ENCODE measurements at places on chromosomes 7 and 10. TPM values are rescaled to one million over a fixed set of nuclear protein-coding genes. Genes with fewer than 3 reads are reported as not detected.

The CCDC126 gene
- polyA plus RNA-seq = 15.3 TPM

The ENTPD1 gene
- 20.8 TPM for polyA plus RNA-seq

The HMX2 gene
- polyA plus RNA-seq = 1.5 TPM

The MACROH2A2 gene
- polyA plus RNA-seq = 95.0 TPM

- DNase-seq = no peak
Measured at GRCh38 chr10:16987206-16987621, 142.4 kb downstream of the CUBN start.

DNA sequence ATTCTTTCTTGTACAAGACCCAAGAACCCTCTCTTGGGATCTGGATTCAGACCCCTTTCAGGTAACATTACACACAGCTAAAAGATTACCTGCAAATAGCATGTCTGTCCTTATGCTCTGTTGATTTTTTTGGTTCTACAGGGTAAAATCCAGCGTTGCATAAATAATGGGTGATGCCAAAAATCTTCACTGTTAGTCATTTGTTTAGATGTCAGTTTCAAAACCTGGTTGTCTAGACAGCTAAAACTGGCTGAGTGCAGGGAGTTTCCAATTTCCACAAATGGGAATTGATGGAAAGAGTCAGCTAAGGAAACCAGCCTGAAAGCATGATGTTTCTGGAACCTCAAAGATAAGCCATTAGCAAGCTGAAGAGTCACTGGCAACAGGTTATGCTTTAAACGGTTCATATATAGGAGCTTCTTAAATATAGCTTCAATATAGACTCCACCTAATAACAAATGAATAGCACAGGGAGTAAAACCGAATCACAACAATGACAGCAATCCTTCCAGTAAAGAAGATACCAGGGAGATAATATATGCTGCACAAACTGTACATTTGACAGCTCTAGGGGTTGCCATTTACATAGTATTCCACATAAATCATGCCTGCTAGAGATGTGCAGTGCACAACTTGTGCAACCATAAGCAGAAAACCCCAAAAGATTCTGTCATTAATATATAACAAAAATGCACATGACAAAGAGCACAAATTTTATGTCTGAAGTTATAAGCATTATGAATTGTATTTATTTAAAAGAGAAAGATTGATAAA, 20.4 kb downstream of the CCDC71L start:
- DNase-seq = no peak

GRCh38 chr7:4733936-4734528, 41.4 kb upstream of the AP5Z1 start:
- DNase-seq = no peak

GRCh38 chr10:19014498-19014897, 34.1 kb upstream of the MALRD1 start:
- DNase-seq = no peak

DNA sequence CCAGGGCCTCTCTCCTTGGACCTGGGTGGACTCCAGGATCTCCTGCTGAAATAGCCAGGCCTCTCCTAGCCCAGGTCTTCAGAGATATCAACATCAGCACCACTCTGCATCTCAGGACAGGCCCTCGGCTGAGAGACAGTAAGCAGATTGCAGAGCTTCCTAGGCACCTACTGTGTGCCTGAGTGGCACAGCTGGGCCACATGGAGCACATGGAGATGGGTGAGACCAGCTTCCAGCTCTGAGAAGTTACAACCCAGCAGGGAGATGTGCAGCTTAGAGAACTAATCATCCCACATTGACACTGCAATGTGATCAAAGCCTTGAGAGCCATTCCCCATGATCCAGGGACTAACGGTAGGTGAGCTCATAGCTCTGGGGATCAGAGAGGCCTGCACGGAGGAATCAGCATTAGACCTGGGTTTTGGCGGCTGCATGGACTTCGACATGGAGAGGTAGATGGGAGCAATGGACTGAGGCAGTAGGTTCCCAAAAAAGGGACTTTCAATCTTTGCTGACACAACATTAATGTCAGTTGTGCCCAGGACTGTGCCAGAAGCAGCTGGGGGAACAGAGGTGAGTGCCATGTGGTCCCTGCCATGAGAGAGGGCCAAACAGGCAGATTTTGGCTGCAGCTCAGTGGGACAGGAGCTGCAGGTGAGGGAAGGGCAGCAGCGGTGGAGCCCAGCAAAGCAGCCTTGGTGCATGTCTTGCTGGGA, 76.0 kb upstream of the LEP start:
- no peak for DNase-seq

- no peak for DNase-seq
Measured at GRCh38 chr7:50363327-50364060, 59.0 kb downstream of the IKZF1 start.

GRCh38 chr10:69359594-69359993, 57.1 kb downstream of the TACR2 start:
- DNase-seq = no peak

DNA sequence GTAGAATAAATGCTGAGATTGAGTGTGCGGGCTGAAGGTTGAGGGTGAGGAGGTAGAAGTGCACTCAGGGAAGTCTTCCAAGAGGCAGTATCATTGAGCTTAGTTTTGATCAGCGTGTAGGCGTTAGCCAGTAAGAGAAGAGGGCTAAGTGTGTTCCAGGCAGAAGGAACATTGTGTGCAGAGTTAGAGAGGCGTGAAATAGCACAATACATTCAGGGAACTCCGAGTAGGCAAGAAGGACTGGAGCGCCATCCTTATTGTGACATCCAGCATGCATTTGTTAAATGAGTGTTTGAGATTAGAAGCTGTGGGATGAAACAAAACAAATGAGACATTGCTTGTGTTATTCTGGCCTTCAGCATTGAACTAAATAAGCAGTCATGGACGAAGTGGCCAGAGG, 140.9 kb upstream of the MKLN1 start:
- no peak for DNase-seq

DNA sequence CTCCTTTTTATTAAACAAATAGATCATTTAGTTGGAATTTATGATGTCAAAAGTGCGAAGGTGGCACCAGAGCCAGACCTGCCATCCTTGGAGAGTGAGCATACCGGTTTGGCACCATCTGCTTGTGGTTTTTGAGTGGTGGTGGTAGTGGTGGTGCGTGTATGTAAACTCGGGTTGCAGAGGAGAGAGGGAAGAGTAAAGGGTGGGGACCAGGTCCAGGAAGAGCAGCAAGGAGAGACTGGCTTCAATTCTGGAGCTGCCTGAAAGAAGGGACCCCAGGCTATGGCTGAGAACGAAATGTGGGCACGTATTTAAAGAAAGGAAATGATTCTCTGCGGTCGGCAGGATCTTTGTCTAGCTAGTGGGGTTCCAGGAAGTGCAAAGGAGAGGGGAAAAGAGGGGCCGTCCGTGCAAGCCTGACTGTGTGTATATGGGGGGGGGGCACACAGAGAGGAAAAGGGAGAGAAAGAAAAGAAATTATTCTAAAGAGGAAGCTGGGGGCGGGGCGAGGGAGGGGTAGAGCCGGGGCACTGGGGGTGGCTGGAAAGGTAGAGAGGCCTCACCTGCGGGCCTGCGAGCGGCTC, 448 bp upstream of the GOLGA7B start:
- no peak for DNase-seq

GRCh38 chr10:74103560-74104258, 46.9 kb downstream of the AP3M1 start:
- DNase-seq = no peak

- DNase-seq = no peak
Measured at GRCh38 chr7:47743965-47744591, 162.2 kb upstream of the TNS3 start.
